ENCODE measurements at places on chromosomes 6 and 20.

DNA sequence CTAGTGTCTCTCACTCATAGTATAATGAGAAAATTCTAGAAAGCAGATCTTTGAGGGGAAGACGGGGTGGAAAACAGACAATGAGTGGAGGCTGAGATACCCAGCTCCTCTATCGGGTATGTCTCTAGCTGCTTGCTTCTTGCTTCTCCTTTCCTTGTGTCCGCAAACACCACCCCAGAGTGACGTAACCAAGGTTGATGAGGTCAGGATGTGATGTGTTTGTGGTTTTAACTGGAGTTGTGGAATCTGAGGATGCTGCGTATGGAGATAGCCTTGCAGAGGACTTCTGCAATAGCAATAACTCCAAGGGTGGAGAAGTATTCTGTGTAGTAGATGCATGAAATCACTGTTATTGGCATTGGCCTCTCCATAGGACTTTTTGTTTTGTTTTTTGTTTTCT, 132.7 kb upstream of the IFNGR1 start:
- H3K4me1 ChIP-seq, result peaks cover 5% of the 10 kb centered on the region
- H3K36me3 ChIP-seq, result no peaks in the 10 kb centered on the region
- DNase-seq, result no peak
- H3K27me3 ChIP-seq, result no peaks in the 10 kb centered on the region
- no peak overlapping the region for H3K27ac ChIP-seq

DNA sequence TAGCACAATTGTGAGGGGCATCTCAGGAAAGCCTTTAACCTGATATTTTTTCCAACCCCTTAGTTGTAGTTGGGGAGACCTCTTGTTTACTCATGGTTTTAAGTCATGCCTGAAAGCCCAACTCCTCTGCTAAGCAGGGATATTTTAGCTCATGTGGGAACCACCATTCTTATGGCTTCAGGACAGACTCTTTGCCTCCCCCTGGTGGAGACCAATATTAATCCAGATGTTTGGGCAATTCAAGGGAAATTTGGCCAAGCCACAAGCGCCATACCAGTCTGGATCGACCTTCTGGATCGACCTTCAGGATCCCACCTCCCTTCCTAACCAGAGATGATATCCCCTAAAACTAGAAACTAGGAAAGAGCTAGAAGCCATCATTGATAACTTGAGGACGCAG, 211.2 kb downstream of the C6orf118 start:
- H3K4me1 ChIP-seq, result no peaks in the 10 kb centered on the region
- H3K36me3 ChIP-seq, result no peaks in the 10 kb centered on the region
- no peak overlapping the region for H3K27ac ChIP-seq
- no peak for DNase-seq

DNA sequence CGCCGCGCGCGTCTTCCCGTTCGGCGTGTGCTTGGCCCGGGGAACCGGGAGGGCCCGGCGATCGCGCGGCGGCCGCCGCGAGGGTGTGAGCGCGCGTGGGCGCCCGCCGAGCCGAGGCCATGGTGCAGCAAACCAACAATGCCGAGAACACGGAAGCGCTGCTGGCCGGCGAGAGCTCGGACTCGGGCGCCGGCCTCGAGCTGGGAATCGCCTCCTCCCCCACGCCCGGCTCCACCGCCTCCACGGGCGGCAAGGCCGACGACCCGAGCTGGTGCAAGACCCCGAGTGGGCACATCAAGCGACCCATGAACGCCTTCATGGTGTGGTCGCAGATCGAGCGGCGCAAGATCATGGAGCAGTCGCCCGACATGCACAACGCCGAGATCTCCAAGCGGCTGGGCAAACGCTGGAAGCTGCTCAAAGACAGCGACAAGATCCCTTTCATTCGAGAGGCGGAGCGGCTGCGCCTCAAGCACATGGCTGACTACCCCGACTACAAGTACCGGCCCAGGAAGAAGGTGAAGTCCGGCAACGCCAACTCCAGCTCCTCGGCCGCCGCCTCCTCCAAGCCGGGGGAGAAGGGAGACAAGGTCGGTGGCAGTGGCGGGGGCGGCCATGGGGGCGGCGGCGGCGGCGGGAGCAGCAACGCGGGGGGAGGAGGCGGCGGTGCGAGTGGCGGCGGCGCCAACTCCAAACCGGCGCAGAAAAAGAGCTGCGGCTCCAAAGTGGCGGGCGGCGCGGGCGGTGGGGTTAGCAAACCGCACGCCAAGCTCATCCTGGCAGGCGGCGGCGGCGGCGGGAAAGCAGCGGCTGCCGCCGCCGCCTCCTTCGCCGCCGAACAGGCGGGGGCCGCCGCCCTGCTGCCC, 1.1 kb downstream of the SOX4 start:
- peaks cover 8% of the 10 kb centered on the region for H3K36me3 ChIP-seq
- H3K4me1 ChIP-seq, result peaks cover 3% of the 10 kb centered on the region
- no peak for DNase-seq
- H3K27me3 ChIP-seq, result no peaks in the 10 kb centered on the region
- H3K27ac ChIP-seq, result peak overlapping the region; percentile 91
- H3K4me3 ChIP-seq, result peak overlapping the region; percentile 86

DNA sequence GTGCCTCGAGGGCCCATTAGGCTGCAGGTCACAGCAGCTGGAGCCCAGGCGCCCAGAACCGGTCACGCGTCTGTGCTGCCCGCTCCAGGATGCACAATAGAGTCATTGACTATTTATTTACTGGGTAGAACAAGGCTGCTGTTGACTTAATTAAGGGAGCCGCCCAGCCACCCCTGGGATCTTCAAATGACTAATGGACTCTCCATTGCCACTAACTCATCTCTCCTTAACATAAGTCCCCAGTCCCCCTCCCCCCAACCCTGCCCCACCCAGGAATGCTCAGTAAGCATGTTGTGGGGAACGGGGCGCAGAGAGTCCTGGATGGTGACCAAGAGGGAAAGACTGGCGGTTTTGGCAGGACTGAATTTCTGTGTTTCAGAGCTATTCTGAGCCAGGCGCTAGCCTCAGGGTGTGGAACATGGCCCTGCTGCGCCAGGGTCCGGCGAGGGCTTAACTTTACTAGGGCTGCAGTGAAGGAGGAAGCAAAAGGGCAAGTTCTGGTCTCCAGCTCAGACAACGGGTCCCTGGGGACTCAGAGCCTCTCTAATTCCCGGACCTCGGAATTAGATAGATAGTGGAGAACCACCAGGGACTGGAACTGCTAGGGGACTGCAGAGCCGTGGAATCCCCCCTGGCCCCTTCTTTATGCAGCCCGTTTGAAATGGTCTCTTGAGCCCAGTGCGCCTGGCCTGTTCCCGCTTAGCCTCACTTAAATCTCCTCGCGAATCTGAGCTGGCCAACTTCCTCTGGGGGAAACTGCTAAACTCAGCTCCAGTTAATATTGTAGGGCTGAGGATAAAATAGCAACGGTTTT, 1.5 kb upstream of the GRIK2 start:
- no peak for DNase-seq
- no peaks in the 10 kb centered on the region for H3K36me3 ChIP-seq
- no peak overlapping the region for H3K27ac ChIP-seq
- peaks cover 46% of the 10 kb centered on the region for H3K27me3 ChIP-seq
- H3K4me3 ChIP-seq, result no peak overlapping the region

- DNase-seq, result no peak
- no peaks in the 10 kb centered on the region for H3K4me1 ChIP-seq
- H3K27me3 ChIP-seq, result no peaks in the 10 kb centered on the region
- no peak overlapping the region for H3K27ac ChIP-seq
Observed at GRCh38 chr6:170074907-170075306, 216.0 kb downstream of the DLL1 start.

GRCh38 chr6:44788387-44788981, 401.0 kb downstream of the CDC5L start:
- no peak overlapping the region for H3K27ac ChIP-seq
- no peaks in the 10 kb centered on the region for H3K27me3 ChIP-seq
- no peak for DNase-seq
- H3K36me3 ChIP-seq, result no peaks in the 10 kb centered on the region
- no peak overlapping the region for H3K4me3 ChIP-seq

DNA sequence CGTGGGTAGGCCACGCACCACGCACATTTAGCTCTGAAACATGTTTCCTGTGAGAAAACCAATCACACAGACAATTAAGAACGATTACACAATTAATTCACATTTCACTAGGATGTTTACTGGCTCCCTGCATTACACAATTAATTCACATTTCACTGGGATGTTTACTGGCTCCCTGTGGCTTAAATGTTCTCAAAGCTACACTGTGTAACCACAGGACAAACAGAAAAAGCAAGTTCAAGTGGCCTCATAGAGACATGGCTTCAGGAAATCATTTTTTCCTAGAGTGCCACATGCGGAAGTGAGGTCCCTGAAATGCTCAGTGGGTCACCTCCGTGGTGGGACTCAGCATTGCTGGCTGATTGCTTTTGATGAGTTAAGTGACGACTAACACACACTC, 61.7 kb upstream of the XRN2 start:
- no peak for DNase-seq
- H3K4me1 ChIP-seq, result no peaks in the 10 kb centered on the region
- no peaks in the 10 kb centered on the region for H3K27me3 ChIP-seq
- H3K27ac ChIP-seq, result no peak overlapping the region

GRCh38 chr6:170404036-170404435, 97.5 kb downstream of the FAM120B start:
- no peak for DNase-seq
- H3K27me3 ChIP-seq, result no peaks in the 10 kb centered on the region
- peaks cover 64% of the 10 kb centered on the region for H3K36me3 ChIP-seq
- H3K4me1 ChIP-seq, result peaks cover 20% of the 10 kb centered on the region

- H3K4me3 ChIP-seq, result no peak overlapping the region
- no peaks in the 10 kb centered on the region for H3K4me1 ChIP-seq
Observed at GRCh38 chr20:42790111-42790510, 399.6 kb downstream of the PTPRT start.

GRCh38 chr20:49375170-49375569, 97.3 kb upstream of the ZNFX1 start:
- no peak overlapping the region for H3K4me3 ChIP-seq
- H3K27me3 ChIP-seq, result no peaks in the 10 kb centered on the region
- H3K27ac ChIP-seq, result no peak overlapping the region

GRCh38 chr6:22545051-22545450, 24.3 kb upstream of the HDGFL1 start:
- H3K4me1 ChIP-seq, result no peaks in the 10 kb centered on the region
- no peak for DNase-seq
- H3K36me3 ChIP-seq, result no peaks in the 10 kb centered on the region
- H3K4me3 ChIP-seq, result no peak overlapping the region
- H3K27ac ChIP-seq, result no peak overlapping the region

DNA sequence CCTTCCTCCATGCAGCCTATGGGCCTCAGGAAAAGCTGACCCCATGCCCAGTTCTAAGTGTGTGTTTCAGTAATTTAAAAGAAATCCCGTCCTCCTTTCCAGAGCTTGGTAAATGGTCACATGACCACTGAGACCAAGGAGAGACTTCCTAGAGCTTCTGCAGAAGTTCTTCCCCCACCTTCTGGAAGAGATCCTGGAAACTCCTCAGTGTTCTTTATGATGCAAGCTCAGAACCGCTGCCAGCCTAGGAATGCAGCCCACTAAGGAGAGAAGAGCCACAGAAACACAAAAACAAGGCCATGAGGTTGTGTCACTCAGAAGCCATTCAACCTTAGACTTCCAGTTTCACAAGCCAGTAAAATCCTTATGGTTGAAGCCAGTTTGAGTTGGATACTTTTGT, 348.4 kb downstream of the TPBG start:
- no peak overlapping the region for H3K27ac ChIP-seq
- H3K4me3 ChIP-seq, result no peak overlapping the region
- no peak for DNase-seq

GRCh38 chr20:49597825-49598395, 30.0 kb upstream of the PTGIS start:
- H3K4me1 ChIP-seq, result no peaks in the 10 kb centered on the region
- no peak overlapping the region for H3K27ac ChIP-seq
- H3K4me3 ChIP-seq, result peak overlapping the region; percentile 56
- DNase-seq, result no peak
- H3K36me3 ChIP-seq, result no peaks in the 10 kb centered on the region

DNA sequence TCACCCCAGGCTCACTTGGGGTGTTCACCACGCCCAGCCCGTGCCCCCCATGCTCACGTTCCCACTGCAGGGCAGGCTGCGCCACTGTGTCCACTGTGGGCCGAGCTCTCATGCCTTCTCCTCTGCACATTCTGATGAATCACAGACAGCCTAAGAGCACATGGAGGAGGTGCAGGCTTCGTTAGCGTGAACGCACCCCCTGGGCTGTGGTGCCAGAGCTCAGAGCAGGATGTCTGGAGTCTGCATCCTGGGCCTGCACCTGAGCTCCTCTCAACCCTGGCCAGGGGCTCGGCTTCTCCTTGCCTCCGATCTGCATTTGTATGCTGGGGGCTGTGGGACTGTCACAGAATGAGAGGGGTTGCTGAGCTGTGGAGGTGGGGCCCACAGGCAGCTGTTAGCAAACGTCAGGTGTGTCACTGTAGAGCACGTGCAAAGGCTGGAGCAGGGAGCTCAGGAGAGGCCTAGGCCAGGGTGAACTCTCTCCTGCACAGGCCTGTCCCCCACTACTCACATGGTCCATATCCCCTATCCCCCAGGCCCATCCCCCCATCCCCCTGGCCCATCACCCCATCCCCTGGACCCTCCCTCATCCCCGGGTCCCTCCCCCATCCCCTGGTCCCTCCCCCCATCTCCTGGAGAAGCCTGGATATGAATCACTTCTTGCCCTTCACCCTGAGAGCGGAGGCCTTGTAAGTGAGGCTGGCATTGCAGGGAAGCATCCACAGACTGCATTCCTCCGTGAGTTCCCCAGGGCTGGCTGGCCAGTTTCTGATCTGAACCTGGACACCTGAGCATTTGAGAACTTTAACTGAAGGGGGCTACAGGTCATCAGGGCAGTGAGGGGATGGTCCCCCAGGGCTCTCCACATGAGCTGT, 309.5 kb downstream of the TAF4 start:
- DNase-seq, result no peak
- H3K27ac ChIP-seq, result no peak overlapping the region
- H3K36me3 ChIP-seq, result no peaks in the 10 kb centered on the region
- no peaks in the 10 kb centered on the region for H3K27me3 ChIP-seq

- no peak overlapping the region for H3K27ac ChIP-seq
- H3K4me3 ChIP-seq, result no peak overlapping the region
- no peak for DNase-seq
- H3K27me3 ChIP-seq, result no peaks in the 10 kb centered on the region
Observed at GRCh38 chr6:33324125-33324524, 6.6 kb upstream of the ZBTB22 start.

GRCh38 chr6:11113038-11113437, 1.5 kb upstream of the ERVFRD-1 start:
- no peak overlapping the region for H3K4me3 ChIP-seq
- H3K4me1 ChIP-seq, result no peaks in the 10 kb centered on the region

GRCh38 chr20:38748861-38749149, 545 bp downstream of the ACTR5 start:
- H3K36me3 ChIP-seq, result peaks cover 37% of the 10 kb centered on the region
- no peak overlapping the region for H3K27ac ChIP-seq
- peaks cover 9% of the 10 kb centered on the region for H3K4me1 ChIP-seq
- no peak for DNase-seq
- H3K4me3 ChIP-seq, result peak overlapping the region; percentile 98

- H3K27ac ChIP-seq, result no peak overlapping the region
- peaks cover 49% of the 10 kb centered on the region for H3K4me1 ChIP-seq
- no peaks in the 10 kb centered on the region for H3K27me3 ChIP-seq
- no peak overlapping the region for H3K4me3 ChIP-seq
- H3K36me3 ChIP-seq, result peaks cover 87% of the 10 kb centered on the region
Observed at GRCh38 chr6:41581381-41581991, 35.3 kb downstream of the FOXP4 start.

GRCh38 chr6:33957892-33958525, 154.2 kb upstream of the MLN start:
- no peaks in the 10 kb centered on the region for H3K27me3 ChIP-seq
- no peak overlapping the region for H3K27ac ChIP-seq
- DNase-seq, result no peak
- no peak overlapping the region for H3K4me3 ChIP-seq
- no peaks in the 10 kb centered on the region for H3K4me1 ChIP-seq

- peaks cover 24% of the 10 kb centered on the region for H3K4me1 ChIP-seq
- DNase-seq, result no peak
- no peaks in the 10 kb centered on the region for H3K27me3 ChIP-seq
- H3K36me3 ChIP-seq, result peaks cover 53% of the 10 kb centered on the region
Observed at GRCh38 chr6:33418690-33419291, 884 bp upstream of the CUTA start.
